CD4-positive, CD25-positive, alpha-beta regulatory T cell (primary cell): ENCODE measurements at places on chromosomes 4 and X.

DNA sequence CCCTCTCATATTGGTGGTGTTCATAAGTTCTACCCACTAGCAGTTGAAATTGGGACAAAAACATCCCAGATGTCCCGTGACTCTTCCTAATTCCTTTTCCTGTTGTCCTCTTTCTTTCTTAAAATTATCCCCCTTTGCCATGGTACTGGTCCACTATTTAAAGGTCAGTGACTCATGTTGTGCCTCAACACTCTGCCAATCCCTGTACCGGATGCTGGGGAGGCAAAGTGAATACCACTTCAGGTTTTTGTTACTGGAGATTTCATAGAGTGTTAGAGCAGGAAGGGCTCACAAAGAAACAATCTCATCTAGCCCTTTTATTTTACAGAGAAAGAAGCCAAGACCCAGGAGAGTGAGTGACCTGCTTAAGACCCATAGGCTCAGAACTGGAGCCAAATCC, 24.6 kb downstream of the SEPTIN11 start:
- DNase-seq = no peak

DNA sequence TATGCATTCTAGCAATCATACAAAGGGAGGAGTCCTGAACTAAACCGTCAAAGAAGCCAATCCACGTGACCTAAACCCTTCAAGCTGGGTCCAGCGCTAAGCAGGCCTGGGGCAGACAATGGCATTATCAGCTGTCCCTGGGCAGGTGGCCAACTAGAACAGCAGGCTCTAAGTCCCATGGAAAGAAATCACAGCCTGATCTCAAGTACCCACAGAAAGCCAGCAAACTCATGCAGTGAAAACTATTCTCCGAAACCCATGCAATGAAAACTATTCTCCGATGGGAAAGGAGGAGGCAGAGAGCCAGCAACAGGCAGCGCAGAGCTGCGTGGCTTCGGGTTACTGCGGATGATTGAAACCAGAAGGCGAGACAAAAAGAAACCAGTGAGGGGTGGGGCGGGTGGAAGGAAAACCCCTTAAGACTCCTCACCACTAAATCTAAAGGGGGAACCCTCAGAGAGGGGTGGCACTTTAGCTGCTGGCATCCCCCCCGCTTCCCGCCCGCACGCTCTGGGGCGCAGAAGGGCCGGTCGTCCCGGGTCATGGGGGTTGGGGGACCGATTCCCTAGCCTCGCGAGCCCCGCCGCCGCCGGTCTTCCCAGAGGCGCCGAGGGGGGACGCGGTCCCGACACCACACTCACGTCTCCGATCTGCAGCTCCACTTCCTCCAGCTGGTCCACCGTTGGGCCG, 567 bp downstream of the C4orf46 start:
- DNase-seq = peak; percentile 51

GRCh38 chr4:62162606-62163005, 962.5 kb downstream of the ADGRL3 start:
- DNase-seq = no peak

DNA sequence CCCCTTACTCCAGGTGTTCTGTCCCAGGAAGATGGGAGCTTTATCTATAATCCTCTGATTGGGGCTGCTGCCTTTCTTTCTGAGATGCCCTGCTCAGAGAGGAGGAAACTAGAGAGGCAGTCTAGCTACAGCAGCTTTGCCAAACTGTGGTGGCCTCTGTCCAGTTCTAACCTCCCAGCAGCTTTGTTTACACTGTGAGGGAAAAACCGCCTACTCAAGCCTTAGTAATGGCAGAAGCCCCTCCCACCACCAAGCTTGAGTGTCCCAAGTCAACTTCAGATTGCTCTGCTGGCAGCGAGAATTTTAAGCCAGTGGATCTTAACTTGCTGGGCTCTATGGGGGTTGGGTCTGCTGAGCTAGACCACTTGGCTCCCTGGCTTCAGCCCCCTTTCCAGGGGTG, 394.9 kb upstream of the PABPC5 start:
- DNase-seq = no peak

- no peak for DNase-seq
Observed at GRCh38 chr4:30182786-30183185, 537.4 kb upstream of the PCDH7 start.
